CD8-positive, alpha-beta memory T cell (primary cell): ENCODE measurements at places on chromosomes 4 and X. TPM values are rescaled to one million over a fixed set of nuclear protein-coding genes. Genes with fewer than 3 reads are reported as not detected.

Gene INTS12
- total RNA-seq = 20.2 TPM

Gene ADRA2C
- not detected for total RNA-seq

Gene AFM
- total RNA-seq = not detected

Gene RAB40AL
- total RNA-seq = 0.35 TPM

Gene PRRG3
- total RNA-seq = not detected

Gene NDP
- not detected for total RNA-seq

Gene ZXDA
- total RNA-seq = 3.9 TPM

Gene CXCL8
- 0.42 TPM for total RNA-seq

Gene SLC2A9
- total RNA-seq = 3.0 TPM

Gene SHROOM2
- not detected for total RNA-seq

Gene NPNT
- total RNA-seq = not detected

Gene PCDH11X
- total RNA-seq = not detected

Gene SLC26A1
- not detected for total RNA-seq

Gene NPY2R
- total RNA-seq = not detected

Gene ABCE1
- total RNA-seq = 179 TPM

Gene CHIC1
- total RNA-seq = 8.9 TPM

Gene RENBP
- 3.5 TPM for total RNA-seq

Gene PNMA6F
- not detected for total RNA-seq
